ENCODE measurements at places on chromosomes 3 and 15.

DNA sequence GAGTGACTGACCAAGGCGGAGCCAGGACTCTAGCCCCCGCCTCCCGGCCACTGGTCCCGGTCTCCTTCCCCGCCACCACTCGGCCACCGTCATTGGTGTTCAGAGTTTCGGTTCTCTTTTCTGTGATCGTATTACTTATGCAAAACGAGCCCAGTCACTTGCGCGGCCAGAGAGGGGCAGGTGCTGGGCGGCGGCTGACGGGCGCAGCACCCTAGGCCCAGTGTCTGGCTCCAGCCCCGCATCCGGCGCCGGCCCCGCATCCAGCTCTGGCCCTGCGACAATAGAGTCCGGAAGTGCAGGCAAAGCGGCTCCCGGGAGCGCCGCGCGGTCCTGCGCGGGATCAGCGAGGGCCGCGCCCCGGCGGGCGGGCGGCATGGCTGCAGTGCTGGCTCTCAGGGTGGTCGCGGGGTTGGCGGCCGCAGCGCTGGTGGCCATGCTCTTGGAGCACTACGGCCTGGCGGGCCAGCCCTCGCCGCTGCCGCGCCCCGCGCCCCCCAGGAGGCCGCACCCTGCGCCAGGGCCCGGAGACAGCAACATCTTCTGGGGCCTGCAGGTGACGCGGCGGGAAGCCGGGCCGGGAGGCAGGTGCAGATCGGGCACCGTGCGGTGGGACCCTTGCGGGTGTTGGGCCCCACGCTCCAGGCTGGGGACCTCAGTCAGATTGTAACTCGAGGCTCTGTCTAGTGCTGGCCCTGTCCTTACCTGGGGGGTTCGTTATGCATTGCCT, at the start of gene TMEM62:
Gene TMEM62 (plus strand): TSS at position 157 of the 727 bp plus-strand sequence. CDS start 217 bp downstream, at position 374.
- DNase-seq: peak; percentile 39

- DNase-seq: no peak
These were observed 140.8 kb downstream of the SMAD6 start for GRCh38 chr15:66842710-66843441.

DNA sequence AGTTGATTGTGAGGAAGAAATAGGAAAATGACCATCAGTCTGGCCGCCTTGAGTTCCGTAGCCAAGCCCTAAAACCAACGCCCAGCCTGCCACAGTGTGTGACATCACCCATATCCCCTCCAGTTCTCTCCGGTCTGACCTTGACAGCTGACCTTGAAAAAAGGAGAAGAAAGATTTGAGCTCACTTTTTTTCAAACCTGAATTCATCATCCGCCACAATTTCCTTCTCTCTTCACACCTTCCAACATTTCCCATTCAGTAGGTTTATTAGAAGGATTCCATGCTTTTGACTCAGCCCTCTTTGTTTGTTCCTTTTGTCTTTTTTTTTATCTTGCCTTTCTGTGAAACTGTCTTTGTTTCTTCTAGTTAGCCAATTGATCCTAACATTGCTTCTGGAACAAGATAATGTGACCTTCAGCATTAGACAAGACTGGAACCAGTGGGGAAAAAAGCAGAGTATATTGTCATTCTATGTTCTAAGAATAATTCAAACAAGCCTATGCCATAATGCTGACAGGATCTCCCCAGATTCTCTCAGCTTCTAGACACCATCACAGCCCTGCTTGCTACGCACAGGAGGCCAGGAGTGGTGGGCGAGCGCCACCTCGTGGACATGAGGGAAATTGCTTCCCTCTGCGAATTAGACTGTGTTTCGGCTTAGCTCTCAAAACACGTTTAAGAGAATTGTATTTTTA, 283.1 kb downstream of the FGF12 start:
- DNase-seq: peak; percentile 35

DNA sequence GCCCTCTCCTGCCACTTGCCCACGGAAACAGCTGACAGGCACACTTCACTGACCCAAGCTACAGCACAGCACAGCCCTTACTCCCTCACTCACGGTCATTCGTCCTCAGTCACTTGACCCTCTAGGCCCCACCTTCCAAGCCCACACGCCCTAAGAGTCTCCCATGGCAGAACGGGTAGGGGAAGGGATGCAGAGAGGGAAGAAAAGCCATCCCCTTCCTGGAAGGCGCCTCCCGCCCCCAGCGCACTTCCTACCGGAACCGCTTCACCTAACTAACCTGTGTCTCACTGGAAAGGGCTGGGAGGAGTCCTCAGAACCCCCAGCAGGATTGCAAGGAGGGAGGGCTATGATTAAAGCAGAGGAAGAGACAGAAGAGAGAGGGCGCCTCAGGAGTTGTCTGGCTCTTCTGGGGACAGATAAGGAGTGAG, 22.9 kb downstream of the EPHB3 start:
- DNase-seq: no peak

DNA sequence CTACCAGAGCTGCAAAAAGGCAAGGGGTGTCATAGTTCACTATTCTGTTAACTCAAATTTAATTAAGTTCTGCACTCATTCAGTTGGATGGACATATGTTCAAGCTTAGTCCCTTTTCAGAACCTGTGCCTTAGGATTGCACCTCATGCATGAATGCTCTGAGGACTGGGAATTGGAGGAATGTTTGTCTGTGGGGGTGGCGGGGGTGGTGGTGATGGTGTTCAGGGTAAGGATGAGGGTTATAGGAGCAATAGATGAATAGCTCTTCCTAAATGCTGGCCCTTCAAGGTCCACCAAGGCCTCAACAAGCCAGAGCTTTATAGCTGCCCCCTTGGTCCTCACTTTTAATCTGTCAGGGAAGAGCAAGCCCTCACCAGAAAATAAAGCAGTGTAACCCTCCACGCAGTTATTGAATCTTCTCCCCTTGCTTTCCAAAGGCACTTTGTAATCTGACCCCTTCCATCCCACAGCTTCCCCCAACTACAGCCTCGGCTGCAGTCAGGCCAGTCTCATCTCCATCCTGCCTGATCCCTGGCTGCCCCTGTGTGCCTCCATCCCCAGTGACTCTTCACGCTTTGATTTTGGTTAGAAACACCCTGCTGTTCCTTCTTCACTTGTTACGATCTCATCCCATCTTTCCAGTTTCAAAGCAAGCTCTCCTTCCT, 221.6 kb upstream of the LMCD1 start:
- DNase-seq: no peak

DNA sequence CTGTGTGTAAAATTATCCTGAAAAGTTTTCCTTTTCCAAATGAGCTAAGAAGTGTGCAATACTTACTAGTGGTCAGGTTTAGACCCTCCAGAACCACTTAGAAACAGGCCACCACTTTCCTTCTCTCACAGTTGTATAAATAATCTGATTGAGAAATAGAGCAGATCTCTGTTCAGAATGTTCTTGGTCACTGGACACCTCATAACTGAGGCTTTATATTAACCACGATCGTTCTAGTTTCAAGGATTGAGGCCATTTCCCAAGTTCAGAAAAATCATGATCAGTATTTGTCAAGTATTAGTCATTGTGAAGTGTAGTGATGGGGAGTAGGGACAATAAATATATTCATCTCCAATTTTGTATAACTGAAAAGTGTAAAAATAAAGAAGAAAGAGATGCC, 1.0 kb upstream of the MAP3K13 start:
- DNase-seq: no peak

- no peak for DNase-seq
These were observed 42.2 kb downstream of the B3GNT5 start for GRCh38 chr3:183295211-183295610.

- DNase-seq: no peak
These were observed 217.2 kb upstream of the CFAP20DC start for GRCh38 chr3:59267021-59267420.

- DNase-seq: no peak
These were observed 6.0 kb downstream of the RAB27A start for GRCh38 chr15:55283379-55284147.

DNA sequence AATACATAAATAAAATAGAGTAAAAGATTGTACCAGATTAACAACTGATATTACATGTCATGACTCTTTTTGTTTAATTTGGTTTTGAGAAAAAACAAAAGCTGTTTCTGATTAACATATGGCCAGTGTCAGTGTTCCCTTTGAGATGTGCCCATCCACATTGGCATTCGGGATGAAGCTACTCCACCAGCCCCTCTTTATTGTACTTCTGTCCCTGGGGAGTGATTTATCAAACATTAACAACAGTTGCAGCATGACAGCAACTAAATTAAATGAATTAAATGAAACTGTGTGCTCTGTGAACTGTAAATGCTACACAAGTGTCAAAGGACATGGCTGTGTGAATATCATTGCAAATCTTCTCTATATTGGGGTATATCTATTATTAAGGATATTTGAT, 25.9 kb upstream of the MTMR10 start:
- DNase-seq: no peak

DNA sequence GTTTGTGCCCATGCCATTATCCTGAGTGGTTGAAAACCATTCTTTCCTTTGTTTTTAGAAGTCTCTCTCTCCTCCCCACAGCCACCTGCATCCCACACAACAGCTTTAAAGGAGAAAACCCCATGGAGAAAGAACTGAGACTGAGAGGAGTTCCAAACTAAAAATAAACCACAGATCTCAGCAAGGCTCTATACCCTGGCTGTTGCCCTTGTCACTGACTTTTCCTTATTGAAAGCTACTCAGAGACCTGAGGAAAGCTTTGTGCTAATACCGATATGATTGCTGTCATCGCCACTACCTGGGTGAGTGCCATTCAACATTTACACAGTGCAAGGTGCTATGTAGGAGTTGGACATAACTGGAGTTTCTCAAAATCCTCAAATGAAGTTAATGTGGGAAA, 55.5 kb upstream of the RASGRP1 start:
- no peak for DNase-seq

DNA sequence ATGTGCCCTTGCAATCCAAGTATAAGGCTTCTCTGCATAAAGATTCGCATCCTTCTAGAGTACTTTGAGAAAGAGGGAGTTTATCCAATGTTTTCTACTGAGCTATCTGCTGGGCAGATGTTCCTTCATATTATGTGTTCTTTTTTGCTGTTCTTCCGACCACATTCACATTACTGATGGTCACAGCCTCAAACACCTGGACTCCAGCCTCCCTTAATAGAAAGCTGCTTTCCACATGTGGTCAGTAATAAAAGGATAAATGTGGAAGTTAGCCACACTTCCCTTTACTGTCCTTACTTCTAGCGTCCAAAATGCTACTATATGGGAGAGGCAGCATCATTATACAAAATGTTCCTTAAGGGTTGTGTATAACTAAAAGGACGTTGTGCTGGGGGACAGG, 116.9 kb downstream of the CD47 start:
- no peak for DNase-seq

DNA sequence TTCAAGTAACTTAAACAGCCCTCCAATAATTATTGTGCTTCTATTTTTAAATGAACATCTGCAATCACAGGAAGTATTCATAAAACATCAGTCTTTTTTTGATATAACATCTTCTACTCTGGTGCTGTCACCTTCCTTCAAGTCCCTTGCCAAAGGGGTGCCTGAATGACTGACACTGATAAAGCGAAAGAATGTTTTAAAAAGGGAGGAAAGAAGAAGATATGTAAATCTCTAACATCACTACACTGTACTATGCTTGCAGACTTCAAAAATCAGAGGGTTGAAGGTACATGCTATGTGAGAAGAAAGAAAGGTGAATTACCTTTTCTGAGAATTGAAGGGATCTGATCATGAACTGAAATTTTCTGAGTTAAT, 253.7 kb downstream of the ZPLD1 start:
- DNase-seq: no peak

GRCh38 chr3:46715507-46716175, 2.0 kb downstream of the PRSS50 start:
- DNase-seq: no peak

GRCh38 chr15:73991260-73991659, 835 bp downstream of the STOML1 start:
- DNase-seq: no peak

DNA sequence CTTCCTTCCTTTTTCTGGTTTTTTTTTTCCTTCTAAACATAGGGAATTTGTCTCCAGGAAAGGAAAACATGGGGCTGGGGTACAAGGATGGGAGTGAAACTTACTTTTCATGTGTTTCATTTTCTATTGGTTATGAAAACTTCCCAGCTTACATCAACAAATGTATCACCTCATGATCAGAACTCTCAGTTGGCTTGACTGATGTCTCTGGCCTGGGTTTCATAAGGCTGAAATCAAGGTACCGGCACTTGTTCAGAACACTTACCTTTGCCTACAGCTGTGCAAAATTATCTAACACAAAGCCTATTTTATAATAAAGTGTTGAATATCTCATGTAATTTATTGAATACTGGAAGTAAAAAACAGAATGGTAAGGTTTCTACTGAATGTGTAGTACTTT, 91.8 kb upstream of the STT3B start:
- DNase-seq: no peak

DNA sequence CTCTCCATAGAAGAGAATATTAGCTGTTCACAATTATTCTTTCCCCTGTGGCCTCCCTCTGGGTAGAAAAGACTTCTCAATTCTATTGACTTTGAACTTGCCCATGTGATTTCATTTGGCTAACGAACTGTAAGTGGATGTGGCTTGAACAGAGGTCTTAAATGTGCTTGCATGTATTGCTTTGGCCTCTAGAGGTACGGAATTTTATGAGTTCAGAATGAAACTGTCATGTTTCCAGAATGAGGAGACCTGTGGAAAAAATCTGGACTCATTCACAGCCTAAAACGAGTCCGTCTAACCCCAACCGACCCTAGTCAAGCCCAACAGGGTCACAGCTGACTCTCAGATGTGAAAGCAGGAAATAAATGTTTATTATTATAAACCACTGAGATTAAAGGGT, 596.7 kb upstream of the UBE2E2 start:
- DNase-seq: no peak

GRCh38 chr3:104556372-104557078, 810.2 kb upstream of the ALCAM start:
- DNase-seq: no peak

DNA sequence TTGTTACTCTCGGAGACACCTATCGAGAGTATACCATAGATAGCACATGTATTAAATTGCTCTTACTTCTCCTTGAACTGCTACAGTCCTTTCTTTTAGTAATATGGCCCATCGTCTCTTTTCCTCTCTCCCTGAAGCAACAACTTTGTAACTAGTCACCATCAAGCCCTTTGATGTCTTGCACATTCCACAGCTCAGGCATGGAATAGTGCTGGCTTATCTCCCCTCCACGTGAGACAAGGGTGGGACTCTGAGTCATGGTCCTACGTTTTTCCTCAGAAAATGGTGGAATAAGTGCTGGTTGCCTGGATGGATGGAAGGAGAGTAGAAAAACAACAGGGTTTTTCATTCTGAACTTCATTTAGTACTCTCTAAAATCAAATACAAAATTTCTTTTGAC, 163.3 kb upstream of the MBNL1 start:
- no peak for DNase-seq

Data from stimulated activated CD4-positive, alpha-beta T cell treated with anti-CD3 and anti-CD28 coated beads, Interleukin-12 subunit alpha, Interleukin-12 subunit beta, amount 100 ng/mL, for 4 hours (primary cell).